ENCODE measurements at places on chromosomes 2 and 18.
A peak's percentile ranks its signal among the peaks of the same experiment; 100 is the strongest.

DNA sequence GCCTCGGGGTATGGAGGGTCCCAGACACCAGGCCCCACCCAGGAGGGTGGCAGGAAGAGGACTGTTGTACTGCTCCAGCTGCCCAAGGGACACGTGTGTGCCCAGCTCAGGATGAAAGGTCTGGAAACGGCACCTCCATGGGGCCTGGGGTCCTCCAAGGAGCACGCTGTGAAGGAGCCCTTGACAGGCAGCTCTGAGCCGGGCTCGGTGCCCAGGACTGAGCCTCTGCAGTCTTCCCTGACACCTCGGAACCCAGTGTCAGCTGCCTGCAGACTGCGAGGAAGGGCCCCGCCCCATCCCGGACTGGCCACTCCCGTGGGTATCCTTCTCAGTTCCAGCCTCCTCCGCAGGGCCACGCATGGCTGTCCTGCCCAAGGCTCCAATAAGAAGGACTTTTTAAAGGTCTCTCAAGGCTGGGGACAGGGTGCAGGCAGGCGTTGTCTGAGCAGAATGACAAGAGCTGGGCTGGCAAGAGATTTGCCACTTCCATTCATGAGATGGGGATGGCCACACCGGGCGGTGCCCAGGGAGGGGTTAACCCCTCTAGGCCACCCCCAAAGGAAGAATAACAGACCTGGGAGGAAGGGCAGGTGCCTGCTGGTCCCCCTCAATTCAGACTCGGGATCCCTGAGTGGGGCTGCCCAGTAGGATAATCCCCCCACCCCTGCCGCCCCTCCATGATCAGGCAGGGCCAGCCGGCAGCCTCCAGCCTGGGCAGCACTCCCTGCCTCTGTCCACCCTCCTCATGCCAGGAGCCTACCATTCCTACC is 8.9 kb downstream of the ECEL1 start:
- DNase-seq, result no peak

DNA sequence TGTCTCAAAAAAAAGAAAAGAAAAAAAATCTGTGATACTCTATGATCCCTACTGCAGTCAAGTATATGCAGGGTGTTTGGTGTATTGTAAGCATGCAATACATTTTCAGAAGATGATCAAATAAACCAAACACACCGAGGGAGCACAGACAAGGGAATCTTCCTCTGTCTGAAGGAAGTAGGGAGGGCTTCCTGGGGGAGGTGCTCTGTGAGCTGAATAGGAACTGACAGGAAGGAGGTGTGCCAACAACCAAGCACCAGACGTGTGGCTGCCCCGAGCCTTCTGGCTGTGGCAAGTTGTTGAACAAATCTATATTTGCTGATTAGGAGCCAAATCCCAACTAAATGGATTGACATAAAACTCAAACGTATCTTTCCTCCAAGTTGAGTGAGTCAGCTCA is 14.6 kb downstream of the THNSL2 start:
- no peak for DNase-seq

DNA sequence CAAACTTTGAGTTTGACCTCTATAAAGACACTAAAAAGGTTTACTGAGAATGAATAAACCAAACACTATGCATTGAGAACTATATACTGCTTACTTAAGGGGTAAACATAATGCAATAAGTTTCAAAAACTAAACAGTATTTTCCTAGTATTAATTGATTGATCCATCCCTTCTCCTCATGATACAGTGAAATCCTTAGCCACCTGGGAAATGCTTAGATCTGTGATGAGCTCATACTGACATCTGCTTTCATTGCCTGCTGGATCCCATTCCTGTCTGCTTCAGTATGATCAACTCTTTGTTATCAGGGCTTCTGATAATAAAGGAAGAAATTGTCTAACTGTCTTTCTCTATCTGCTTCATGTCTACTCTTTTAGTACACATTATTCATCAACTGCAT is 74.9 kb upstream of the UBE2E3 start:
- DNase-seq, result no peak

DNA sequence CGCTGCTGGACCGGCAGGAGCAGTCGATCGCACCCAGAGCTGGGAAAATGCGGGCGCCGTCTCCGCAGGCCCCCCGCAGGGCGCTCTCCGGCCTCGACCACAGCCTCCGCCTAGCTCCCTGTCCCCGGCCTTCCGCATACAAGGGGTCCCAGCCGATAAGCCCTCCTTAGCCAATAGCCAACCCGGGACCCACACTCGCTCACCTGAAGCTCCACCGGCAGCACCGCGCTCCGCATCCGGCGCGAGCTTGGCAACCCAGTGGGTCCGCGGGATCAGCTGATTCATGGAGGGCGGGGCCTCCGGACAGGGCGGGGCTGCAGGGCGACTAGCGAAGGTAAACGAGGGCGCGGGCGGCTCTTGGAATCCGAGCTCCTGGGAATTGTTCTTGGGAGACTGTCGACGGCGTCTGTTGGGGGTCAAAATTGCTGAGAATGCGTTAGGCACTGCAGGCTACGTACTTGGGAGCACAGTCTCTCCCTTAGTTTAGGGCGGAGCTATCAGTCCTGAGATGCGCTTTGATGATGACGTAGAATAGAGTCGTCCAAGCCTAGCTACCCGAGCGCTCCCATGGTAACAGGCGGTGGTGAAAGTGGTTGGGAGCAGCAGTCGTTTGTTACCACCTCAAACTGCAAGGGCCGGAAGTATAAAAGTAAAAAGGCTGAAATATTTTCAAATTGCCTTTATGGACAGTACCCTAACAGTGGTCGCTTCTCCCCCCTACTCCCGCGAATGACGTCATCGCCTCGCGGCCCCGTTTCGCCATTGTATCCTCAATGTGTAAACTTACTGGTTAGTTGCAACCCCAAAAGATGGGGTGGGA is at the start of gene ALS2:
TSS of gene ALS2 (minus strand) at position 260 of the 820 bp plus-strand sequence. CDS start 12,048 bp downstream, outside the sequence.
- peak; percentile 96 for DNase-seq

GRCh38 chr2:69685321-69686048 is 41.9 kb upstream of the AAK1 start:
- peak; percentile 70 for DNase-seq

Measured in activated CD4-positive, alpha-beta memory T cell treated with anti-CD3 and anti-CD28 coated beads for 36 hours (primary cell).